Breast epithelium (tissue), 4 donors: ENCODE measurements at places on chromosomes 3 and 15. TPM values are rescaled to one million over a fixed set of nuclear protein-coding genes. Genes with fewer than 3 reads are reported as not detected.

DNA sequence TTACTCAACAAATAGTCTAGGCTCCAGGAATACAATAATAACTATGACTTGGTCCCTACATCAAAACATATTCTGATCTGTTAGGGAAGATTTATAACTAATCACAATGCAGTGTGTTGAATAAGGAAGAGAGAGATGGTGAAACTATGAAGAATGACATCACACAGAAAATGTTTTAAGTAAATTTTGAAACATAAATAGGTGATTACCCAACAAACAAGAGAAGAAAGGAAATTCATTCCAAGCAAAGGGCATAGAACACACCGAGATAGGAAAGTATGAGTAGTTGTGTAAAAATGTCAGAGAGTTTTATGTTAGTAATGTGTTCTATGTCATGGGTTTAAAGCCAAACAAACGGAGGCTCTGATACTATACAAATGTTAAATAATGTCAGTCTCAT, 13.4 kb downstream of the SEC62 start:
- H3K27ac ChIP-seq: no peak overlapping the region
- H3K4me1 ChIP-seq: no peaks in the 10 kb centered on the region
- H3K4me3 ChIP-seq: no peak overlapping the region

- H3K4me1 ChIP-seq: no peaks in the 10 kb centered on the region
- H3K36me3 ChIP-seq: no peaks in the 10 kb centered on the region
- no peak overlapping the region for H3K4me3 ChIP-seq
- DNase-seq: no peak
- no peak overlapping the region for H3K27ac ChIP-seq
Measured at GRCh38 chr3:119658994-119659393, 1.4 kb downstream of the POPDC2 start.

GRCh38 chr15:88802991-88803240, 320 bp upstream of the ACAN start:
- no peak overlapping the region for H3K4me3 ChIP-seq
- no peaks in the 10 kb centered on the region for H3K36me3 ChIP-seq
- no peak for DNase-seq
- H3K27ac ChIP-seq: no peak overlapping the region
- no peaks in the 10 kb centered on the region for H3K4me1 ChIP-seq

The CYP11A1 gene
- 1.3 TPM for total RNA-seq

DNA sequence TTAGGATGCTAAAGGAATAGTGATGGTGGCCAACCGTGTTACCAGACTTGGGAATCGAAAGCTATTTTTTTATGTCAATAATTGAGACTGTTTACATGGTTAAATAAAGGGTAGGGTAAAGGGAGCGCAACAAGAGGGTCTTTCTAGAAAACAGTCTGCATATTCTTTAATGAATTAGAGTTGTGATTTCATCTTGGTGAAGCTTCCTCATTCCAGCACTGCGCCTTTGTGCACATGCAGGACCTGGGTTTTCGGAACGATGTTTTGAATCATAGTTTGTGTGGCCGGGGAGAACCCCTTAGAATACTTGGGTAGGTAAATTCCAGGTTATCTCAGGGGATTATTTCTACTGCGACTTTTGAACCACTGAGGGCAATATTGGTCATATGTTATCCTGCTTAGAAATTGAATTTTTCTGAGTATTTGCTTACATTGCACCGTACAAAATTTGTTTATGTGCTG, 1.3 kb downstream of the PIK3CA start:
- H3K27ac ChIP-seq: peak overlapping the region; percentile 98
- no peaks in the 10 kb centered on the region for H3K4me1 ChIP-seq
- H3K4me3 ChIP-seq: peak overlapping the region; percentile 99
- no peaks in the 10 kb centered on the region for H3K36me3 ChIP-seq
- no peaks in the 10 kb centered on the region for H3K27me3 ChIP-seq

The ECE2 gene
- total RNA-seq: not detected

DNA sequence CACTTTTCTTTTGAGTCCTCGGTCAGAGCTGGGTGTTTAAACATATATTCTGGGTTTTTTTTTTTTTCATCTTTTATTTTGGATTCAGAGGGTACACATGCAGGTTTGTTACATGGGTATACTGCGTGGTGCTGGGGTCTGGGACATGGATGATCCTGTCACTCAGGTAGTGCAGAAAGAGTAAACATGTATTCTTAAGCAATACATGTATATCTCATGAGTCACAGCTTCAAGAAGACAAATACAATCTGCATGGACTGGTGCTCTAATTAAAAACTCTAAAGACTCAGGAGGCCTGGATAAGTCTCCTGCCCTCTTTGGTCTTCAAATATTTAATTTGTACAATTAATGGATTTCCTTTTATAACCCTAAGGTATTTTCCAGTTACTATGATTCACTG, 50.6 kb upstream of the PHLDB2 start:
- no peaks in the 10 kb centered on the region for H3K27me3 ChIP-seq
- H3K36me3 ChIP-seq: no peaks in the 10 kb centered on the region
- H3K4me1 ChIP-seq: no peaks in the 10 kb centered on the region
- H3K27ac ChIP-seq: no peak overlapping the region
- DNase-seq: no peak
- H3K4me3 ChIP-seq: no peak overlapping the region
